Karpas-422 (cell line): ENCODE measurements at places on chromosomes 4 and X.

DNA sequence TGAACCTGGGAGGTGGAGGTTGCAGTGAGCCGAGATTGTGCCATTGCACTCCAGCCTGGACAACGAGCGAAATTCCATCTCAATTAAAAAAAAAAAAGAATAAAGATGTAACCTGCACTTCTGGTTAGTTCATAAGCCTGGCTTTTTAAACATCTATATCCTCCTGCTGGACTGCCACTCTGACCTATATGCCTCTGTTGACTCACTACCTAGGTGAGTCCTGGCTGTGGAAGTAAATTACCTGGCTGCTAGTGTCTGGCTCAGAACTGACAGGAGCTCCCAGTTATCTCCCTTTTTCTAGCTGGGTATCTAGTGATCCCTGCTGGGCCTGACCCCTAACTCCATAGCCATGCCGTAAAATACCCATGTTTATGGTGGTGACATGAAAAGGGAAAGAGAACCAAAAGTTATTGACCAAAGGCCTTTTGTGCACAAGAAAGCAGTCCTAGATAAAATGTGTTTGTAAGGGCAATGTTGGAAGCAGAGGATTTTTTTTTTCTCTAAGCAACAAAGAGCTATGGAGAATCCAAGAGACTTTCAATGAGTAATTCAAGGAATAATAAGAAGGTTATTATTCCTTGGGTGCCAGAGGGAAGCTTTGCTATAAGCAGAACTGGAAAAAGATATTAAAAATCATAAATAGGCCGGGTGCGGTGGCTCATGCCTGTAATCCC lies 10.4 kb upstream of the G3BP2 start:
- no peak for DNase-seq

DNA sequence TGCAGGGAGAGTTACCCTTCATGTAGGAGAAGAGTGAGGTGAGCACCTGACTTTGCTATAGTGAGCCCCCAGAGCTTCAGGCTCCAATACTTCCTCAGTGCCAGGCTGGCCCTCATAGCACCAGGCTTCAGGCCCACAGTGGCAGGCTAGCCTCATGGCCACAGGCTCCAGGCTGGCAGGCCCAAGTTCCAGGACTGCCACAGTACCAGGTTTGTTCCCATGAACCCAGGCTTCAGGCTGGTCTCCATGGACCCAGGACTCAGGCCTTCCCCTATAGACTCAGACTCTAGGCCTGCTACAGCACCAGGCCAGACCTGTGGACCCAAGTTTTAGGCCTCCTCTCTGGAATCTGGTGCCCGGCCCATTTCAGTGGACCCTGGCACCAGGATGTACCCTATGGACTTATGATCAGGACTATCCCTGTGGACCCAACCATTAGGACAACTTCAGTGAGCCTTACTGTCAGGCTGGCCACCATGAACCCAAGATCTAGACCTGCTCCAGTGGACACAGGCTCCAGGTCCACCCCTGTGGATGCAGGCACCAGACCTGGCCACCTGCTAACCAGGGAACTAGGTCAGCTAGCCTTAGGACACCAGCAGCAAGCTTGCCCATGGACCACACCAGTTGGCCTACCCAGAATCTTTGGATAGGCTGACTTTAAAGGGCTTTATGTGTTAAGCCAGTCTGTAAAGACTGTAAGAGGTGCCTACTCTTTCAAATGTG lies 658.2 kb downstream of the KLHL13 start:
- no peak for DNase-seq

GRCh38 chr4:84644087-84644486 lies 61.2 kb downstream of the CDS1 start:
- no peak for DNase-seq

DNA sequence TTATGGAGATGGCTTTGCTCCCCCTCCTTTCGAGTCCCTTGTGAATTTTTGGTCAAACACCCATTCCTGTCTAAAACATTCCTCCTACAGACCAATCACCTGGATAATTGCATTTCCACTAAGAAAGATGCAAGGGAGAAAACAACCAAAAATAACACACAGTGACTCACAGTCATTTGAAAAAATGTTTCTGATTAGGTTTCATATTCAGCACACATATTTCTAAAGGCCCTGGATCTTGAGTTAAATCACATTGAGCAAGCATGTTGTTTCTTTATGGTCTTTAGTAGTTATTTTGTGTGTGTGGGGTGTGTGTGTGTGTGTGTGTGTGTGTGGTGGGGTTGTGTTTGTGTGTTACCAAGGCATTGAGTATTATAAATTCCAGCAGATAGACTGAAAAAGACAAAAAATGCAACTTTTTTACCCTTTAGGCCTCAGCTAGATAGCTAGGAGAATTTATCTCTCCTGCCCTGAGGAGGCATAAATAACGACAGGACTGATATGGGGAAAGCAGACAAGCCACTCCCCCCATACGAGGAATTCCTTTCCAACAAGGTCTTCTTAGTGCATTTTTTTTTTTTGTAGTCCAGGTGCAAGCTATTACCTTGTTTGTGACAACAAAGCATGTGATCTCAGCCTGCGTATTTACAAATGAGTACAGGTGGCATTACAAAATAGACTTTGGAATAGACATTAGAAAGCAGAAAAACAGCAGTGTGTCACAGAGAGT lies 265.4 kb upstream of the ADGRL3 start:
- DNase-seq: no peak

- DNase-seq: no peak
These were observed 6.5 kb downstream of the UGT2B17 start for GRCh38 chr4:68569466-68570121.

DNA sequence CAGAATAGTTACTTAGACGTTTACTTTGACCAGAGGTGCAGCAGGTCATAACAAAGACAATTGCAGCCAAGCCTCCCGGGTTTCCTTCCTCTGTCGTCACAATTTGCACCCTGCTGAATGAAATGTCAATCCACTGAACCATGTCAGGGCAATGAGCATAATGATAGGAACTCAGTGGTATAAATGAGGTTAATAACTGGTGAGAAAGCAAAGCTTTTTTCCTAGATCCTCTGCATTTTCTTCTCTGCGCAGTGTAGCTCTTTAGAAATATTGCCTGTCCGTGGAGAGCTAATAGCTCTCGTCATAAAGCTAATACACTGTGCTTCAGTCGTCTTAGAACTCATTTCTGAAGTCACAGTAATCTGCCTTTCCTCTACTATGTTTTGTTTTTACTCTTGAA lies 1960.1 kb upstream of the ADGRL3 start:
- no peak for DNase-seq

DNA sequence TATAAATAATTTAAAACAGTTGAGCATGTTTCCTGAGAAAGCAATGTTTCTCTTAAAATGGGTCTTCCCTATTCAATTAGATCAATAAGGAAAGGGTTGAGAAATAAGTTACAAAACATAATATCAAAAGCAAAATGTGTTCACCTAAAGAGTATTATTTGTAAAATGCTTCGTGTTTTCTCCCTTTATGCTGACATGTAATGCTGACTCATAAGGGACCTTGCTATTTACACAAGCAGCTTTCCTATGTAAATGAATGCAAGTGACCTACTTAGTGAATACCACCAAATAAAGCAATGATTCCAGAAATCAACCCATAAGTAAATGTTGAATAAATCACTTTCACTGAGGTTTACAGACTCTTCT lies 91.5 kb downstream of the ELOVL6 start:
- DNase-seq: no peak

GRCh38 chr4:7705593-7705992 lies 234.1 kb downstream of the AFAP1 start:
- no peak for DNase-seq

DNA sequence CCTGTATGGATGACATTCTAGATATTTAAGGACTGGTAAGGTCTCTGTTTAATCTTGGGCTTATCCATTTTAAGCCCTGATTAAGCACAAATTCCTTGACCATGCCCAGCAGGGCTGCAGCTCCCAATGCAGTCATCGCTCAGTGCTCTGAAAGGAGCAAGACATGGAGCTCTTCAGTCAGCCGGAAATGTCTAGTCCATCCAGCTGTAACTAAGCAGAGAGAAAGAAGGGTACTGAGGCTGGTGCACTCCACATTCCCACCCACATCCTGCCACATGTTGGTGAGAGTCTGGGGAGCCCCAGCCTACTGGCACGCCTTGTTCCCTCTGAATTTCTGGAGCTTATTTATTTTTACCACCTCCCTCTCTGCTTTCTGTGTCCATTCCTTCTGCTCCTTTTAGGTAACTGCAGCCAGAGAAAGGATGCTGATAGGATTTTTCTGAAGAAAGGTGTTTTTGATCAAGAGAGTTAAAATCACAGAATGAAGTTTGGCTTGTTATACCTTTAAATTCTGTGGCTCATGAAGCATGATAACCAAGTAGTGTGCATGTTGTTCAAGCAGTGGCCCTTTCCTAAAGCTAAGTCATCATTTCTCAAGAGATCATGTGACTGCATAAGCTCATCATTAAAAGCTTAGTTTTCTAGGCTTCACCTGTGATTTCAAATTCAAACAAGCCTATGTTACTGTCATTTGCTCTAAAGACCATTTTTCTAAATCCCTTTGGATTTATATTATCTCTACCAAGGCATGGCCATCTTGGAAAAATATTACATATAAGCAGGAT lies 74.0 kb downstream of the GALNT7 start:
- DNase-seq: no peak

DNA sequence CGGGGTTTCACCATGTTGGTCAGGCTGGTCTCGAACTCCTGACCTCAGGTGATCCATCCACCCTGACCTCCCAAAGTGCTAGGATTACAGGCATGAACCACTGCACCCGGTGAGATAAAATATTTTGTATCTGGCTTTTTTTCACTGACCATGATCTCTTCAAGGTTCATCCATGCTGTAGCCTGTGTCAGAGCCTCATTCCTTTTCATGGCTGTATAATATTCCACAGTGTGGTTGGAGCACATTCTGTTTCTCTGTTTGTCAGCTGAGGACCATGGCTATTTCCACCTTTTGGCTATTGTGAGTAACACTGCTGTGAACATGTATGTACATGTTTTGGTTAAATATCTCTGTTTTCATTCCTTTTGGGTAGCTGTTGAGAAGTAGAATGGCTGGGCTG lies 169.2 kb downstream of the SHOX start:
- no peak for DNase-seq

- DNase-seq: peak; percentile 72
These were observed 69.1 kb upstream of the UCP1 start for GRCh38 chr4:140637836-140638235.

DNA sequence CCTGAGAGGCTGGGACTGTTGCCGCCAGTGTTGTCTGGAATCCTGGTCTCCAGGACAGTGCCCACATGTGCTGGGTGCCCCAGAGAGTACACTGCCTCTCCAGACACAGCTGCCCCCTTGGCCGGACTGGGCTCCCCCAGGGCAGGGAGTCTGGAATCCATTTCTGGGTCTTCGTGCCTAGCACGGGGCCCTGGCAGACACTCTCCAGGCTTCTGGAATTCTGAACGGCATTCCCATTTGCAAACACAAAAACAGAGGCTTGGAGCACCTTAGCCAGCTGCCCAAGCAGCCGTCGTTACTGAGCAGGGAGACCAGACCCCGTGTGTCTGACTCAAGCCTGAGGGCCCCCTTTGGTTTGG lies 20.8 kb downstream of the HMX1 start:
- no peak for DNase-seq

DNA sequence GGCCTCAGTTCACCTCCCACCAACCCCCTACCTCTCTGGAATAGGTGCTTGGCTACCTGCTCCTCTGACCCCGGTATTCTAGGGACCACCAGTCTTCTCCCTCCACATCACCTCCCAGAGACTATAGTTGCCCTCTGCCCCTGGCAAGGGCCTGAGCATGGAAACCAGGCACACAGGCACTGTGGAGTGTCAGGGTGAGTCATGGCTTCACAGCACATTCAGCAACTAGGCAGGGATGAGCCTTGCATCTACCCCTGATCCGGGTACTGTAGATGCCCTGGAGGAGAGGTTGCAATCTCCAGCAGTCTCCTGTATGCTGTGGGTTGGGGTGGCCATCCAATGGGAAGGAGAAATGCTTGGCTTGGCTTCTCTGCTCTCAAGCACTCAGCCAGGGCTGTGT lies 472.7 kb downstream of the IDS start:
- no peak for DNase-seq

- peak; percentile 9 for DNase-seq
These were observed 70.8 kb upstream of the EPGN start for GRCh38 chr4:74237425-74237966.

DNA sequence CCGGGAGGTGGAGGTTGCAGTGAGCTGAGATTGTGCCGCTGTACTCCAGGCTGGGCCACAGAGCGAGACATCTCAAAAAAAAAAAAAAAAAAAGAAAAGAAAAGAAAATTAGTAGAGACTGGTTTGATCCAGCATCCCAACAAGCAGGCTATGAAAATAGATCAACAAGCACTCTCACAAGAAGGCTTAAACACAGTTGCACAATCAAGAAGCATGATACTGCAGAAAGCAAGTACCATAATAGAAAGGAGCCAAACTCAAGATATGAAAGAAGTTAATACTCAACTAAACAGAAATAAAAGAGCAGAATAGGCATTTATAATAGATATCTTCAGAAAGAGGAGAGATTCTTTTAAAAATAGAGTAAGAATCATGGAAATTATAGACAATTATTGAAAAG lies 10.6 kb downstream of the TLR6 start:
- DNase-seq: no peak

DNA sequence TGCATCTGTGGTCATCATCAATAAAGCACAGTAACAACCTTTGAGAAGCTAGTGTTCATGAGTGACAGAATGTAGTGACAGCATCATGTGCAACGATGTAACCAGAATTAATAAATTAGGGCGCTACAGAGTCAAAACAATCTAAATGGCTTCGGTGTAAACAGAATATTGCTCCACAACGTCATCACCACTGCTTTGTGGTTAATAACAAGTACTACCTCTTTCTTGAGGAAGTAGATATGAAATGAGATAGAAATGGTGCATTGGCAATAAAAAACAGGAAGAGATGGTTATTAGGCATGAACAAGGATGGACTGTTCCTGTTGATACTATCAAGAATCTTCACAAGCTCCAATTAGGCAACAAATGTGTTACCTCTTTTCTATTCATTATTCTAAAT lies 8.7 kb upstream of the PDHA2 start:
- no peak for DNase-seq

GRCh38 chrX:8879750-8880149 lies 78.6 kb upstream of the FAM9A start:
- peak; percentile 72 for DNase-seq

DNA sequence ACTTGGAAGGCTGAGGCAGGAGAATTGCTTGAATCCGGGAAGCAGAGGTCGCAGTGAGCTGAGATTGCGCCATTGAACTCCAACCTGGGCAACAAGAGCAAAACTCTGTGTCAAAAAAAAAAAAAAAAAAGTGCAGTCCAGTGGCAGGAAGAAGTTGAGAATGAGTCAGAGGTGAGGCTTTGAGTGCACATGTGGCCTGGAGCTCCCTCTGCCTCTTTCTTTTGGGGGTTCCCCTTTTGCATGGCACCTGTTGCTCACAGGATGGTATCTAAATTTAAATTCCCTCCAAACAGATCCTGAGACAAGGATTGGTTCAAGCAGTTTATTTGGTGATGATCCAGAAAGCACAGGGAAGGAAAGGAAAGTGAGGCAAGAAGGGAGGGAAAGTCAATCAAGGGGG lies 151.4 kb upstream of the STX18 start:
- no peak for DNase-seq

GRCh38 chr4:17515445-17516407 lies 761 bp downstream of the CLRN2 start:
- no peak for DNase-seq
